ENCODE measurements at places on chromosomes 4 and X.

GRCh38 chr4:140095694-140096482 is 58.1 kb downstream of the MAML3 start:
- peaks cover 83% of the 10 kb centered on the region for H3K4me1 ChIP-seq
- no peak for DNase-seq
- H3K4me3 ChIP-seq = no peak overlapping the region
- H3K36me3 ChIP-seq = no peaks in the 10 kb centered on the region

GRCh38 chrX:10566716-10567097 is 53.7 kb downstream of the MID1 start:
- H3K4me1 ChIP-seq = peaks cover 27% of the 10 kb centered on the region
- no peak for DNase-seq
- peaks cover 19% of the 10 kb centered on the region for H3K36me3 ChIP-seq
- H3K27me3 ChIP-seq = no peaks in the 10 kb centered on the region

DNA sequence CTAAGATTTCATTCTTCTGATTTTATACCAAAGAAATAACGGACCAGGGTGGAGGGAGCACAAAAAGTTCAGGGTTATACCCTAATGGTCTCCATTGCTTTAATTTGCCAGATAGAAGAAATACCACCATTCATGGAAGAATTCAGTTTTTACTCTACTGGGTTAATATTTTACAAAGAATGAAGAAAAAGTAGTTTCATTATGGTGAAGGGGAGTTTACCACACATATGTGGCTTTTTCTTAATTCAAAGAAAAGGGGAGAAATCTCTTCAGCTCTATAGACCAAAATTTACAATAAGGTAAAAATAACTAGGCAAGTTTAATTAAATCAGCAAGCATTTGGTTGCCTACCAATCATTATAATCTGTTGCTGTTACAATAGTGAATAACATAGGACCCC is 37.6 kb downstream of the CASK start:
- H3K4me3 ChIP-seq = no peak overlapping the region
- H3K27ac ChIP-seq = no peak overlapping the region
- H3K4me1 ChIP-seq = no peaks in the 10 kb centered on the region
- H3K36me3 ChIP-seq = no peaks in the 10 kb centered on the region

DNA sequence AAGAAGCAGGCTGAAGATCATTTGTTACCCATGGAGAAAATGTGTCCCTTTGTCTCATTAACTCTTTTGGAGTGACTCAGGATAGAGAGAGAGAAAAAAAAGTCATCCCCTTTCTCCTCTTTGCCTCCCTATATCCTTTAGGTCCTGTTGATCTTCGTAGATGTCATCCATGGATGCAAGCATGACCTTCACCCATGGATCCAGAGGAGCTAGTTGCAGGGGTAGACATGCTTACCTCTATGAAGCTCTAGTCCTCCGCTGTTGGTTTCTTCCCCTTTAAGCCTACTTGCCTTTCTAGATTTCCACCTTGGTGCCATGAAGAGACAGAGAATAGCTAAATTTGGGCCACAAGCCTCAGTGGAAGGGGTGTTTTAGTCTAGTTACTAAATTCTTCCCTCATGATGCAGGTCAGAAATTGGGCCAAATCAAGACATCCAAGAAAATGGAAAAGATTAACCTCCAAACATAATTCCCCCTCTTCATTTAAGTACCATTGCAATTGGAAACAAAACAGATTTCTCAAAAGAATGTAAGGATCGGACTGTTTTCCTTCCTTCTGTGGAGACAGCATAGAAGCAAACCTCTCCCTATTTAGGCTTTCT is 178.4 kb downstream of the TECRL start:
- H3K4me1 ChIP-seq = no peaks in the 10 kb centered on the region
- DNase-seq = no peak
- no peak overlapping the region for H3K27ac ChIP-seq
- H3K27me3 ChIP-seq = no peaks in the 10 kb centered on the region
- peaks cover 19% of the 10 kb centered on the region for H3K36me3 ChIP-seq

- no peak for DNase-seq
- no peaks in the 10 kb centered on the region for H3K36me3 ChIP-seq
- peaks cover 3% of the 10 kb centered on the region for H3K27me3 ChIP-seq
- H3K4me1 ChIP-seq = peaks cover 9% of the 10 kb centered on the region
- no peak overlapping the region for H3K27ac ChIP-seq
Measured at GRCh38 chr4:129179276-129179675, 83.3 kb downstream of the C4orf33 start.
